ENCODE measurements at places on chromosomes 7 and 10.

DNA sequence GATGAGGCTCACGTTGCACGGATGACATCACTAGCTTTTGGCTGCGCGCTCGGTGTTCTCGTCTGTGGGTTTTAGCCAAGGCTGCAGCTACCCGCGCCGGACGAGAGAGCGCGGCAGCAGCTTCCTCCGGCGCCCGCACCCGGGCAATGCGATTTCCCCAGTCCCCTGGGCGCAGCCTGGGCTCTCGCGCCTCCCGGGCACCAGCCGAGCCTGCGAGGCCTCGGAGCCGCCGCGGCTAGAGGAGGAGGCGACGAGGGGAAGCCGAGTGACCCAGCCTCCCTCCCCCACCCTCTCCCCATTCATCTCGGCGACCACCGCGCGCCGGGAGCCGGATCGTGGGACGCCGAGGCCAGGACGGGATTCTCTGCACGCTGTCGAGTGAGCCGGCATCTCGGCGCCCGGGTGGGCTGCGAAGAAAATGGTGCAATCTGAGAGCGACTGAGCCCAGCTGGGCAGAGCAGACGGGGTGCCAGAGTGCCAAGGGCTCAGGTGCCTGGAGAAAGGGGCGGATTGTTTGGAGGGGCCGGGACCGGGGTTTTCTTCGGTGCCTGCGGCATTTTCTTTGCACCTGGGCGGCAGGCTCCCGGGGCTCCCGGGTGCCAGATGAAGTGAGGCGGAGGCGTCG is 1.2 kb upstream of the TMEM178B start:
- DNase-seq, result peak; percentile 47

- peak; percentile 31 for DNase-seq
Measured at GRCh38 chr10:108782411-108782810, 1140.9 kb downstream of the XPNPEP1 start.

- DNase-seq, result no peak
Measured at GRCh38 chr7:117114272-117114671, 161.0 kb downstream of the ST7 start.

- no peak for DNase-seq
Measured at GRCh38 chr7:91565499-91566401, 301.5 kb downstream of the FZD1 start.

- DNase-seq, result no peak
Measured at GRCh38 chr7:98992076-98992475, 113.7 kb downstream of the TRRAP start.

GRCh38 chr7:51327287-51327717 is 10.7 kb upstream of the COBL start:
- DNase-seq, result no peak

DNA sequence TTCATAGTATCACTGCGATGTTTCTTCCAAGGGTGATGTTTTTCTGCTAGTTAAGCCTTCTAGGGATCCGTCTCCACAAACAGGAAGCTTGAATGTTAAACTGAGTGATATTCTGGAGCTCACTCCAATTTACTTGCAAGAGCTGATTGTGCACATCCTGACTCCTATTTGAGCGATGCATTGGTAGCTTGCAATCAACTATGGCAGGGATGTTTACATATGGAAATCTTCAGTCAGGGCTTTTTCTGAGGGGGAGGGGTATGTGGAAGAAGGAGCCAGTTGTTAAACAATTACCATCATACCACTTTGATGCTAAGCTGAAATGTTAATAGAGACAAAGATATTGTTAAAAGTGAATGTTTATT is 43.2 kb upstream of the NXPH1 start:
- no peak for DNase-seq

DNA sequence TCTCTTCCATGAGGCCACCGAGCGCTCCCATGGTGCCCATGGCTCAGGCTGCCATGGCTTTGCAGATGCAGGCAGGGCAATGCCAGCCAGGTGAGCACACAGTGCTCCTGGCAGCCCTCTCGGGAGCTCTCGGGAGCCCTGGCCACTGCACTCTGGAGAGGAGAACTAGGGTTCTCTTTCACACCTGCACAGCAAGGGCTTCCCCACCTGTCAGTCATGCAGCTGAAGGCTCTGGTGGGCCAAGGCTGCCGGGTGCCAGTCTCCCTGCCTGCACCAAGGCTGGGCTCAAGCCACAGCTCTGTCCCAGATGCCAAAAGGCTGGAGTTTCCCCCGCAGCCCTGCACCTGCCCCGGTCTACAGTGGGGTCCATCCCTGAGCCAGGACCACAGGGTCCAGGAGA is 32.6 kb downstream of the NUDT1 start:
- no peak for DNase-seq

DNA sequence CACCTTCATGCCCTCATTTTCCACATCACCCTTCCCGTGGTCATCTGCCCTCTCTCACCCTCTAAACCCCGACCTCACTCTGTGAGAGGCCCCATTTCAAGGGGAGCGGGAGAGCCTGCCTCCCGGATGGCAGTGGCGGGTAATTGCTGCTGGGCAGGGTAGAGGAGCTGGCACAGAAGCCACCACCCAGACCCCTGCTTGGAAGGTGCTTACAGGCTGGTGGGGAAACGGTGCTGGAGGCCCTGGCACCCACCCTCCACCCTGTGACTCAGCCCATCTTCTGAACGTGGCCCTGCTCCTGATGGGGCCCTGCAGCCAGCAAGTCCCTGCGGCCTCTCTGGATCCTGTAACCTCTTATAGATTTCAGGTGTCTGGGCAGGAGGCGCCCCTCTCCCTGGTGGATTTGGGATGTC is 10.6 kb upstream of the PWWP2B start:
- no peak for DNase-seq

DNA sequence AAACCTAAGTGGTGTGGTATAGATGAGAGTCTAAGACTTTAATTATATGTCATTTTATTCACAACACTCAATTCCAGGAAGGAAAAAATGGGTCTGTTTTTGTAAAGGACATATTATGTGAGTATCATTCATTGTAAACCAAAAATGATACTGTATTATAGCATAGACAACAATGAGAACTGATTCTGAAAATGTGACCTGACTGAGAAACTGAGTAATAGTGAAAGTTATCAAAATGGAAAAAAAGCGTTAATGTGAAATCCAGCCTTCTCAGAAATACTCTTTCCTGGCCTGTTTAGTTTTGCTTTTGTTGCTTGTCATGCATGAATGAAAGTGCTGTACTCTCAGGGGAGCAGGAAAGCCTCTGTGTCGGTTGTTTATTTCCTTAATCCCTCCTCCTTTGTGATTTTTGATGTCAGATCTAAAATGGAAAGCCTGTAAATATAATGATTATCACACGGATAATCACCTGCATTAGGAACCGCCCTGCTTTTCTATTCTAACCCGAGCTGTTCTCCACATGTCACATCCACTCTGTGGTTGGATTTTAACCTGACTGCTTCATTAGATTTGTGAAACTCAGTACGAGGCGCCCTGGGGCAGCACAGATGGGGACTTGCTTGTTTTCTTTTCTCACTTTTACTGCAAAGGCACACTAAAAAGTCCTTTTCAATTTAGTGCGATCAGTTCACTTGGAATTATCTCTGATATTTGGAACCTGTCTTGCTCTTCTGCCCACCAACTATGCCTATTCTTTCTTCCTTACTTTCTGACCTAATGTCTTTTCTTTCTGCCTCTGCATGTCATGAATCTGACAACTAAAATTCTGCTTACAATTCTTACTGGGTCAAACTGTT is 240.9 kb upstream of the KAT6B start:
- no peak for DNase-seq

GRCh38 chr7:124376111-124376510 is 343.2 kb upstream of the TMEM229A start:
- DNase-seq, result no peak

- DNase-seq, result no peak
Measured at GRCh38 chr10:67696679-67697078, 684 bp upstream of the CTNNA3 start.

GRCh38 chr10:118054383-118054782 is 7.6 kb upstream of the RAB11FIP2 start:
- no peak for DNase-seq

GRCh38 chr7:20861468-20861867 is 74.8 kb upstream of the SP8 start:
- DNase-seq, result no peak

DNA sequence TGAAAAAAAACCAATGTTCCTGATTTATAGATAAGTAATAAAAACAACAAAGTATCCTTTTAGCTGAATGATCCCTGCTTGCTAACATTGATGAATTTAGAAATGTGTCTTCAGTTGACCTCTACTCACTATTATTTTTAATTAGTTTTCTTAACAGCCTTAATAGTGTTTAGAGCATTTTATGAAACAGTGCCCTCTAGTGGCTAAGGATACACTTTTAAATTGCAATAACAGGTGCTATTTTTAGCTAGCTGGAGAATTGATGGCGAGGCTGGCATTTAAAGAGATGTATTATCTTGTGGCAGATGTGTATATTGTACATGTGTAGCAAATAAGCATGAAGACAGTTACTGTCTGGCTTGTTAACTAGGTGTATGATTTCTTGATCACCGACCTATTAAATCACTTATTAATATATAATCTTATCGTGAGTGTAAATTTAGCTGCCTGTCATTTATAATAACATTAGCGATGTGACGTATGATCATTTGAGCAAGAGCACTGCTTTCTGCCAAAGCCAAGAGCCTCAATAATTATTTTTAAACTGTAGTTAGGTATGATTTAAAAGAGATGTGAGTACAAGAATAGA is 451.9 kb downstream of the DPP6 start:
- DNase-seq, result peak; percentile 13

- DNase-seq, result no peak
Measured at GRCh38 chr10:131031346-131031745, 280.2 kb downstream of the TCERG1L start.

DNA sequence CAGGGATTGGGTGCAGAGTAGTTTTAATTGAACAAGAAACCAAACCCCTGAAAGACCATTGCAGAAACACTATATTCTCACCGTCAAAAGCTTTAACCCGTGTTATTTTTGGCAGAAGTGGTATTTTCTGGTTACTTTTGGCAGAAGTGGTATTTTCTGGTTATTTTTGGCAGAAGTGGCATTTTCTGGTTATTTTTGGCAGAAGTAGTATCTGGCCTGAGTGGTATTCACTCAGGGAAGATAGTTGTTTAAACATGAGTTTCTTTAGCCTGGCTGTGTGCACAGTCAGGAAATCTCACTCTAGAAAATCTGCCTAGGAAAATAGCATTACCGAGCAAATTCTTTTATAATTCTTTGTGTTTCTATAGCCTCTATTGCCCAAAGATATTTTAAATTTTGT is 322.7 kb downstream of the GFRA1 start:
- DNase-seq, result no peak

DNA sequence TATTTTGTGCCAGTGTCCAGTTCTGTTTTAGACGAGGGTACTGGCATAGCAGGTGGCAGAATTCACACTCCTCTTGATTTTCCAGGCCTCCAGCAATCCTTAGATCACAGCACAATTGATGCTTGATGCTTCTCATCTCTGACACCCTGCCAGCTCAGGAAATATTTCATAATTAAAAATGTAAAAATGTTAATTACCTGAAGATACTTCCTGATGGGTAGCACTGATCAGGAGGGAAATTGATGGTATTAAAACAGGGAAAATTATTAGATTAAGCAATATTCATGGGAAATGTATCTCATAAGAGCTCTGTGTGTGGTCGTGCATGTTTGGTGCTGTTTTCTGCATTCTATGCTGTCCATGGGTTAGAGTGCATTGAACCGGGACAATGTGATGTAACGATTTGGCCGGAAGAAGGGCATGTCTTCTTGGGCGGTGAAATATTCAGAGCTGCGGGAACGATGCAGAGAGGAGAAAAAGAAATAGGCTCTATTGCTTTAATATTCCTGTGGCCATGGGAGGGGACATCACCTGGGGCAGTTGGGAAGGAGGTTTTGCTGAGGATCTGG is 43.7 kb upstream of the MKI67 start:
- DNase-seq, result no peak

DNA sequence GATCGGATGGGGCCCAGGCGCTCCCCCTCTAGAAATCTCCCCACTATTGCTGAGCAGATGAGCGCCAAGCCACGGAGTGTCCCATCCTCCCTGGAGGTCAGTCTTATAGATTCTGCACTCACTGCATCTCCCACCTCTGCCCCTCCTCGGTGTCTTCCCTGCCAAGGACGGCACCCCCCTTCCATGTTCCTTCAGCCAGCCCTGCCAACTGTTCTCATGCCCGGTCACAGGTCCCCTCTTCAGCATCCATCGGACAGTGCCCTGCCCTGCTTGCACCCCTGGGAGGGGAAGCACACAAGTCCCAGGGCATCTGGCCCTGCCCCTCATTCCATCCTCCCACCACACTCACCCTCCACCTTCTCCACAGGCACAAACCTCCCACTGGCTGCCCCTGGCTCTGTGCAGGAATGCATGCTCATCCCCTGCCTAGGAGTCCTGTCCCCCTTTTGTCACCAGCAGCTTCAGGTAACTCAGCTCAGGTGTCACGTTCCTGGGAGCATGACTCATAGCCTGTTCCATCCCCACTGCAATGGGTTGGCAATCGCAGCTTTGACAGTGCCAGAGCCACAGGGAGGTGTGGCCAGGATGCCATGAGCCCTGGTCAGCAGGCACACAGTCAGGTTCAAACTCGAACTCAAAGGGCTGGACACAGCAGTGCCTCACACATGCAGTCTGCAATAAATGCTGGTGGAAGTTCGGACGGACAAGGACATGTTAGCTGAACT is 234.7 kb upstream of the TCERG1L start:
- DNase-seq, result no peak

DNA sequence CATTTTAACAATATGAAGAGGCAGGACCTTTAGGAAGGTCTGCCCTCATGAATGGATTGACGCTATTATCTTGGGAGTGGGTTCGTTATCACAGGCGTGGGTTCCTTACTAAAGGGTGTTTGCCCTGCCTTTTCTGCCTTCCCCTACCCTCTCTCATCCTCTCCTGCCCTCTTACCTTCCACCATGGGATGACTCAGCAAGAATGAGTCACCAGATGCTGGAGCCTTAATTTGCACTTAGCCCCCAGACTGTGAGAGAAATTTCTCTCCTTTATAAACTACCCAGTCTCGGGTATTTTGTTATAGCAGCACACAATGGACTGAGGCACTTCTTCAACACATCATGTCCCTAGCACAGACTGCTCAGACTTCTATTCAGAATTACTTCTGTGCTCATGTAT is 31.4 kb upstream of the ZNF32 start:
- peak; percentile 59 for DNase-seq

DNA sequence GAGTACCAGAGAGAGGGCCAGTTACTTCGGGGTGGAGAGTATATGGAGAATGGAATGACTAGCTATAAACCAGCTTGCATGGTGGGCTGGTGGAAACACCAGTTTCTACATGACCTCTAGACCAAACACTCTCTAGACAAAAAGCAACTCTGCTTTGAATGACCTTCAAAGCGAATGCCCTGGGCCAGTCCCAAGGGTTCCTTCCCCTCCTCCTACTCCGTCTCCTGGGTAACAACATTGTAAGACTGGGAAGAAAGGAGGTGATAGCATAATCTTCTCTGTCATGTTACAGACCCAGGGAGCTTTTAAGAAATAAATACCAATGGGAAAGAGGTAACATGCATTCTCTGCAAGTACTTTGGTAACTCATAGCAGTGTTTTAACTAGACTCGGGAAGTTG is 7.4 kb downstream of the HK1 start:
- DNase-seq, result no peak

GRCh38 chr7:2958416-2959102 is 85.1 kb downstream of the CARD11 start:
- DNase-seq, result no peak

GRCh38 chr7:44985900-44986217 is 7.0 kb upstream of the MYO1G start:
- DNase-seq, result no peak

- DNase-seq, result no peak
Measured at GRCh38 chr7:57415326-57415725, 34.7 kb upstream of the ZNF716 start.

All from A172 (cell line).